ENCODE measurements at places on chromosomes 4 and X.

DNA sequence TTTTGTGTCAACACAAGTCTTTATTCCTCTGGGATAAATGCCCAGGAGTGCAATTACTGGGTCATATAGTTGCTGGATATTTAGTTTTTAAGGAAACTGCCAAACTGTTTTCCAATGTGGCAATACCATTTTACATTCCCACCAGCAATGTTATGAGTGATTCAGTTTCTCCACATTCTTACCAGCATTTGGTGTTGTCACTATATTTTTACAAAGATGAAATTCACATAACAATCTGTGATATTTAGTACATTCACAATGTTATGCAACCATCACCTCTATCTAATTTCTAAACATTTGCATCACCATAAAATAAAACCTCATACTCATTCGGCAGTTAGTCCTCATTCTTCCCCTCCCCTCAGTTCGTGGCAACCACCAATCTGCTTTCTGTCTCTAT is 75.0 kb downstream of the MAMLD1 start:
- no peak for DNase-seq

DNA sequence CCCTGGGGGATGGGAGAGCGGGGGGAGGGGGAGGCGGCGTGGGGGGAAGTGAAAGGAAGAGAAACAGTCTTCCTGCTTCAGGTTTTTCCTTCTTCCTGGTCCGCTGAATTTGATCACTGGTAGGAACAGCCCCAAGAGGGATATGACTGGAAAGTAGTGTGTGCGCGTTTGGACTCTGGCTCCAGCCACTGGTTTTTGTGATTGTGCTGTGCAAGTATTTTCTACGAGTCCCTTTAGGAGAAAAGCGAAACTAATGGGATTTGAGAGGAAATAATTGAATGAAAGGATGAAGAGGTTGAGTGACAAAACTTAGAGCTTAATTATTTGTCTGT is 836 bp downstream of the PRRG1 start:
- DNase-seq, result no peak

DNA sequence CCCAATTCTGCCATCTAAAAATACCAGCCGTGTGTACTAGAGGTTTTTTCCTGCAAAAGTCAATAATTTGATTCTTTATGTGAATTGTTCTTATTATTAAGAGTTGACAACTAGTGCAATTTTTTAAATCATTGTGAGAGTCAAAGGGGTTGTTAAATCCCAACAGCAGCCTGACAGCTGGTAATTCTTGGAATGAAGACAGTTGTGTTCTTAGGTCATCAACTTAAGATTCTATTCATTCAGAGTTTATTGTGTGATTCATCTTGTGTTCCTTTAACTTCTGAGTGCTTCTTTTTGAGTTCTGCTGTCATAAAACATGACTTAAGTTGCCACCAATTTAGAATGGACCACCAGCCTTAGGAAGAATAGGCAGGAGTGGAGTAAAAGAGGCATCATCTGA is 329.0 kb downstream of the NAF1 start:
- no peak for DNase-seq

DNA sequence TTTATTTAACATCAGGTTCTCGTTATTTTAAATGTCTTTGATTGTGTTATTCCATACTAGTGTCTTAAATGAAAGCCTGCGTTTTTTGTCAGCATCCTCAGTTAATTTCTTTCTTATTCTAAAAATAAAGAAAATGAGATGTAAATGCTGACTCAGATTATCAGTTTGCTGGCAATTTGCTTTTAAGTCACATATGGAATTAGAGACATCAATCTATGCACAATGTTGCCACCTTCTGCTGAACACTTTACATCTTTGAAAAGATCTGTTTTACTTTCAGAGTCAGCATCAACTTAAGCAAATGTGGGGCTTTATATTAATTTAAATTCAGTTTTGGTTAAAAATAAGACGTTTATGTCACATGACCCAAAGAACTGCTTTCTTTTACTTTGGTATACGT is 99.2 kb downstream of the ADGRL3 start:
- no peak for DNase-seq

GRCh38 chrX:12994321-12994720 is 19.4 kb downstream of the TMSB4X start:
- no peak for DNase-seq

- DNase-seq, result no peak
These were observed 69.4 kb downstream of the DCTD start for GRCh38 chr4:182847576-182848450.

DNA sequence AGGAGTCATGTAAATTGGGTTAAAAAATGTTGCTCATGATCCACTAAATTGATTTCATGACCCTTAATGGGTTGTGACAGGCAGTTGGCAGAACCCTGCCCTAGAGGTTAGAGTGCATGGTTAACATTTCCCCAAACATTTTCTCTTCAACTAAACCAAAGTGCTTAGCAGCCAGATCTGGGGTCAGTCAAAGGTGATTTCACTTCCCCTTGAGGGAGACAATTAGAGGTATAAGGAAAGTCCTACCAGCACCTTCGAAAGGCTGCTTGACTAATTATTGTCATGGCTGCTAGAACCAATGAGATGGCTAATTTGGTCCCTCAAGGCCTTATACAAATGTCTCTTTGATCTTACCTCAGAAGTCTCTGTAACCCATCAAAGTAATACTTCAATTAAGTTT is 30.9 kb upstream of the INTS6L start:
- no peak for DNase-seq

DNA sequence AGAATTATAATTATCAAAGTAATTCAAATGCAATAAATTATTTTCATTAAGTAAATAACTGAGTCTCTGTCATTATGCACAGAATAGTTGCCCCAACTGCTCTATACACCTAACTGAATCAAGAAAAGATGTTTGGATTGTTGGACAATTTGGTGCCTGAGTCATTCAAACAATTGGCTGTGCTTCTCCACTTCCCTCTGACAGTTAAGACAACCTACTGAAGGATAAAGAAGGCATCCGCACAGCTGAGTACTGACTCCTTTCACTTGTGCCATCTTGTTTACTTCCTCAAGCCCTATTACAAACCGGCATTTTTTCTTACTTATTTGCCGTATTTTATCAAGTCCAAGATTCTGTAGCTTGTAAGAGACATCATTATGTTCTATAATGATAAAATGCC is 110.6 kb upstream of the C1QTNF7 start:
- DNase-seq, result no peak

DNA sequence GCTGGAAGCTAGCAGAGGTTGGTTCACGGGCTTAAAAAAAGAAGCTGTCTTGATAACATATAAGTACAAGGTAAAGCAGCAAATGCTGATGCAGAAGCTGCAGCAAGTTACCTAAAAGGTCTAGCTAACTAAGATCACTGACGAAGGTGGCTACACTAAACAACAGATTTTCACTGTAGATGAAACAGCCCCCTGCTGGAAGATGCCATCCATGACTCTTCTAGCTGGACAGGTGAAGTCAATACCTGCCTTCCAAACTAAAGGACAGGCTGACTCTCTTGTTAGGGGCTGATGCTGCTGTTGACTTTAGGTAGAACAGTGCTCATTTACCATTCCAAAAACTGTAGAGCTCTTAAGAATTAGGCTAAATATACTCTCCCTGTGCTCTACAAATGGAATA is 99.5 kb downstream of the FBXW7 start:
- no peak for DNase-seq

DNA sequence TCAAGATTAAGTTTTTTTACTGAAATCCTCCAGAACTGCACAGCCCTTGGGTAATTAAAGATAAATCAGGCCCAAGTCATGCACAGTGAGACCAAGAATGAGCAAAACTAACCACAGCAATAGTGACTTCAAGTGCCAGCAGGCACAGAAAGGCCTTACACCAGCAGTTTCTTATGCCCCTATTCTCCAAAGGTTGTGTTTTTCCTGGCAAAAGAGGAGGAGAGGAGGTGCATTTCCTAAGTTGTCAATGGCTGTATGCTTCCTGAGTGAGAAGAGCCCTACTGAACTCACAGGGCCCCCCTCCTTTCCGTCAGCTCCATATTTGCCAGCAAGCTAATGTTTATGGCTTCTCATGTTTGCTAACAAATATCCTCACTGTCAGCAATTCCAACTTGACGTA is 418.7 kb upstream of the INTU start:
- DNase-seq, result no peak

- no peak for DNase-seq
These were observed 221.7 kb downstream of the APBB2 start for GRCh38 chr4:40992472-40993295.

DNA sequence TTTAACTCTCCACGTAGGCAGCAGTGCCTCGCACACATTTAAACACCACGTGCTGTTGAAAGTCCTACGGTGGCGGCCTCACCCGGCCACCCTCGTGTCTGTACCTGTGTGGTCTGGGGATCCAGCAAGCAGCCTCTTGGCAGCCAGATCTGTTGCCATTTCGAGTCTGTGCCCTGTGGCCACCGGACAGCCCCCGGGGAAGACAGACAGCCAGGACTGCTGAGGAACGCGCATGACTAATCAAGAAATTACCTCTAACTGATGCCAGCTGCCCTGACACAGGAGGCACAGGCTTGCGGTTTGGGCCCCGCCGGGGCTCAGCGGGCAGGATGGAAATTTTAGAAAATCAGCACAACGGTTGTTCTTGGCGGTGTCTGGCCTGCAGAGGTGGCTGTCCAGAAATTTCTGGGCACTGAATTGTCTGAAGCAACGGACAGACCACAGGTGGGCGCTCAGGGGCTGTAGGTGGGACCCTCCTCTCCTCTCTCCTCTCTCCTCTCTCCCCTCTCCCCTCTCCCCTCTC is 15.6 kb upstream of the ASMTL start:
- peak; percentile 46 for DNase-seq

DNA sequence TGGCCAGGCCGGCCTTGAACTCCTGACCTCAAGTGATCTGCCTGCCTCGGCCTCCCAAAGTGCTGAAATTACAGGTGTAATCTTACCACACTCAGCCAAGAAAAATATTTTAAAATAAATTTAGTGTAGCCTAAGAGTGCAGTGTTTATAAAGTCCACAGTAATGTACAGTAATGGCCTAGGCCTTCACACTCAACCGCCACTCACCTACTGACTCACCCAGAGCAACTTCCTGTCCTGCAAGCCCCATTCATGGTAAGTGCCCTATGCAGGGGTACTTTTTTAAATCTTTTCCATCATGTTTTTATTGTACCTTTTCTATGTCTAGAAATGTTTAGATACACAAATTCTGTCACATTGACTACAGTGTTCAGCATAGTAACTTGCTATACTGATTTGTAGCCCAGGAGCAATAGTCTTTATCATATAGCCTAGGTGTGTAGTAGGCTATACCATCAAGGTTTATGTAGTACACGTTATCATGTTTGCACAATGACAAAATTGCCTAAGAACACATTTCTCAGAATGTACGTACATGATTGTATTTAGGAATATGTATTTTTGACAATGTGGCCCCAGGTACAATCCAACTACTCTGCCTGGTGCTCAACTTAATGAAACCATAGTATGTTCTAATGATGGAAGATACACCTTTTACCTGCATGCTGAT is 455.2 kb downstream of the PCDH7 start:
- no peak for DNase-seq

GRCh38 chr4:183072176-183072575 is 26.9 kb upstream of the WWC2 start:
- DNase-seq, result no peak

DNA sequence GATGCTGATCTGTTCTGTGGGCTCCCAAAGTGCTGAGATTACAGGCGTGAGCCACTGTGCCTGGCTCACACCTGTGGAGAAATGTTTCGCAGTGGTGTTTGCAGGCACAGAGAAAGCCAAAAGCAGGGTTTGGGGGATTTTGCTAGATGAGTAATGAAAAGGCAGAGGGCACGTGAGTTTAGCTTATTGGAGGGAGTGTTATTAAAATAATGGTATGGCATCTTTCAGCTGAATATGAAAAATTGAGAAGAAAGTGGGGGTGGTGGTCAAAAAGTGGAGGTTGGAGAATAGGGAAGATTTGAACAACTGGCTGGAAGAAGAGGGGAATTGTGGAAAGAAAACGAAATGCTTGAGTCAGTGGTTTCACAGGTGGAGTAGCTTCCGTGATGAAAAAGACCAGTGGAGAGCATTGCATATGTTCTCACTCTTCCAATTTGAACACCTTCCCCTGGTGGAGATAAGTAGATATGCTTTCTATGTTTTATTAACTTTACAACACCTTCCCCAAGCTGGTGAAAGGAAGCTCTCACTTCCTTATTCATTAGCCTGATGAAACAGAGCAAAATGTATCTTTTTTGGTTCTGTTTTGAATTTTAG is 1.1 kb upstream of the CHST7 start:
- no peak for DNase-seq

All from ecto neural progenitor cell (in vitro differentiated cells).